ENCODE measurements at places on chromosomes 6 and 20.

DNA sequence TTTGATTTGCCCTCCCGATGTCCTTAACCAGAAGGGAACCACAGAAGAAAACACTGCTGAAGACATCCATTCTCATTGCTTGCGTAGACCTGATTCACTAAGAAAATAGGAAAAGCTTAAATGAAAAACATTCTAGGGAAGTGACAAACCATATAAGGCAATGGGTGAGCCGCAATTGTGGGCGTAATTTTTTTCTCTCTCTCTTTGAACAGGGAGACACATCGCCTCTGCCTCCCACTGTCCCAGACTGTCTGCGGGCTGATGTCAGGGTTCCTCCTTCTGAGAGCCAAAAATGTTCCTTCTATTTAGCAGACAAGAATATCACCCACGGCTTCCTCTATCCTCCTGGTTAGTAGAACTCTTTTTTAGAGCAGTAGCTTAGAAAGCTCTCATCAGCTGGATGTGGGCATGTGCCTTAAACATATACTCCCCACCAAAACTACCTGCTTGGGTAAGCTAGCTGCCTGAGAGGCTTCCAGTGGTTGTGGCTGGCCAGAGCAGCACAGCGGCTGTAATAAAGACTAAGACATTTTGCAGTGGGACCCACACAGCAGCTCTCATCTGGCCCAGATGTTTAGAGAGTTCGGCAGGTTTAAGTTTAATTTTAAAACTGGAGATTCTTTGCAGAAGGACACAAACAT is 22.7 kb upstream of the CTAGE9 start:
- peak; percentile 87 for DNase-seq

DNA sequence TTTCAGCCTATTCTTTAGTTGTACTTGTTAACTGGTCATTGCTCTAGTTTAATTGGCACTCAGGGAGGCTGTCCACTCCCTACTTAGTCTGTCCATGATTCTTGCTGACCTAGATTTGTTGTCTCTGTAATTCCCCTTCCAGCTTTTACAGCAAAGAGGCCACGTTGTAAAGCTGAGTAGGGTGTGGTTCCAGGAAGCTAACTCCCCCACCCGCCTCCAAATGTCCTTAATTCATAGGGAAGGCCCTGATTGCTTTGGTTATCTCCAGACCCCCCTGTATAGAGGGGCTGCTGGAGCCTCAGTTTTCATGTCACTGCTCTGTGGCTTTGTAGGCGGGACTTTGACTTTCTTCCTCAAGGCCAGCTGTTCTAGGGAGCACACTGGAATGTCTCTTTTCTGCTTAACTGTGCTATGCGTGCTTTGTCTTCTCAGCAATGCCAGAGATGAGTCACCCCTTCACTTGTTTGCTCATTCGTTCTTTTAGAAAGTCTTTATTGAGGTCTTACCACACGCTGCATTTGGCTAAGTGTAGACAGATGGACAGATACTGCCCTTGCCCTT is 175.1 kb upstream of the JAG1 start:
- no peak for DNase-seq

DNA sequence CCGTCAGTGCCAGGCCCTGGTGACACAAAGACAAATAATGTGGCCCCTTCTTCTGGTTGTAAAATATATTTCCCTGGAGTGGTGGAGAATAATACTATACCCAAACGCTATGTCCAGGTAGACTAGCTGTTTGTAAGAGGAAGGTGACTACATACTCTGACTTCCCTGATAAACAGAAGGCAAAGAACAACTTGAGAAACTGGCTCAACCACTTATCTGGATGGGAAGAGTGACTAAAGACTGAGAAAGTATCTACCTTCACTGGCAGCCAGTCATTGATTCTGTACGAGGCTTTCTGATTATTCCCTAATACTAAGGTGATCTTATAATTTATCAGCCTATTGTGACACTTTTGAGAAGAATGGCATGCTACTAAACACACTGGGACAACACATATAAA is 569.7 kb downstream of the EPHA7 start:
- no peak for DNase-seq

DNA sequence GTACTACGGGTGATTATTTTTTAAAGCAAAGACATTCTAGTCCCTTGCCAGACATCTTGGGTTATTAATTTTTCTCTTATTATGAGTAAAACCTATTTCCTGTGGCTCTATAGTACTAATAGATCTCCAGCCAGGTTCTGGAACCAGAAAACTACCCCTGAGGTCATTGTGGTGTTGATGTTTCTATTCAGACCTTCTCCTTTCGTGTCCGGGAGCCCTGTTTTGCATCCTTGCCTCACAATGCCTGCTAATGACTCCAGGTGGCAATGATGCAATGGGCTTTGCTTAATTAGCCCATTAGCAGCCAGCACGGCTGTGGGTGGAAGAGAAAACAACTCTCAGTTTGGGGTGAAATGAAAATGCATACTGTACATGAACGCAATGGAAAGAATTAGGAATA is 62.9 kb upstream of the ARG1 start:
- no peak for DNase-seq

- no peak for DNase-seq
These were observed 4.1 kb upstream of the ZNFX1 start for GRCh38 chr20:49281913-49282467.

DNA sequence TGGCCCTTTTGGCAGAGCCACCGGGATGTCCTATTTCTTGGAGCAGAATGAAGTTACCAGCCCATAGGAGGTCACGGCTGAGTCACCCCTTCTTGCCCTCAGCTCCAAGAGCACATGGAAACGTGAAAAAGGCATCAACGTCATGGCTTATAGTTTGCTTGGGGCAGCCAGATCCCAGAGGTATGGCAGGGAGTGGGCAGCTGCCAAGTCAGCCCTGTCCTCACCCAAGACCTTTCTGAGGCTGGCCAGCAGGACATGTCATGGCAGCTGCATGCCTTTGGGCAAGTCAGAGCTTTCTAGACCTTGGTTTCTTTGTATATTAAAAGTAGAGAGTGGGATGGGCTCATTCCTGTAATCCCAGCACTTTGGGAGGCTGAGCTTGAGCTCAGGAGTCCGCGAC is 8.2 kb upstream of the MDFI start:
- DNase-seq, result no peak

DNA sequence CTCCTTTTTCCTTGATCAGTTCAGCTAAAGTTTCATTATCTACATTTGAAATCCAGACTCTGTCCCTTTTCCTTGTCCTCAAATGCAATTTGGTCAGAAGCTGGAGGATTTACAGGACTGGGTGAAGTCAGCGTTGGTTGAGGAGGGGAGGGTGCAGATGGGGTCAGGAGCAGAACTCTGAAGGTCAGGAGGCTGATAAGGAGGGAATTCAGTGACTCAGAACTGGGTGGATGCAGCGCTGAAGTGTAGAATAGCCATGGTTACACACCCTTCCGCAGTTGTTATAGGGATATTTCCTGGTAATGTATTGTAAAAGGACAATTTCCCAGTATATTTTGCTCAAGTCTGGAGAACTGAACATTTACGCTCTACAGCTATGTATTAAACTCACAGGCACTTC is 133.1 kb upstream of the FOXA2 start:
- DNase-seq, result no peak

DNA sequence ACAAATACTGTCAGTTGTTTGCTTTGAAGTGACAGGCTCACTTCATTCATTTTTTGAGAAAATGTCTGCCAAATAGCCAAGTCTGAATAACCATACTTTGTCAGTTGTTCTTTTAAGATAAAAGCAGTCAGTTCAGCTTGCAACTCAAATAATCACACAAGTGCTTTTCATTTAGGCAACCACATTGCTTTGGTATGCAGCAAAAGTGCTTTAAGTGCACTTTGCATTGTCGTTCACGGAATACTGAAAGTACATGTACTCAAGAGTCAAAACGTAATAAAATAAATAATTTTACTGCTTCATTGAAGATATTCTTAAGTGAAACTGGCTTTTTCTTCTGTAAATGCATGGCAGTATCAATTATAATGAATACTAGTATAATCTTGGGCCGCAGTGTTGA is 107.2 kb downstream of the MMS22L start:
- DNase-seq, result no peak

DNA sequence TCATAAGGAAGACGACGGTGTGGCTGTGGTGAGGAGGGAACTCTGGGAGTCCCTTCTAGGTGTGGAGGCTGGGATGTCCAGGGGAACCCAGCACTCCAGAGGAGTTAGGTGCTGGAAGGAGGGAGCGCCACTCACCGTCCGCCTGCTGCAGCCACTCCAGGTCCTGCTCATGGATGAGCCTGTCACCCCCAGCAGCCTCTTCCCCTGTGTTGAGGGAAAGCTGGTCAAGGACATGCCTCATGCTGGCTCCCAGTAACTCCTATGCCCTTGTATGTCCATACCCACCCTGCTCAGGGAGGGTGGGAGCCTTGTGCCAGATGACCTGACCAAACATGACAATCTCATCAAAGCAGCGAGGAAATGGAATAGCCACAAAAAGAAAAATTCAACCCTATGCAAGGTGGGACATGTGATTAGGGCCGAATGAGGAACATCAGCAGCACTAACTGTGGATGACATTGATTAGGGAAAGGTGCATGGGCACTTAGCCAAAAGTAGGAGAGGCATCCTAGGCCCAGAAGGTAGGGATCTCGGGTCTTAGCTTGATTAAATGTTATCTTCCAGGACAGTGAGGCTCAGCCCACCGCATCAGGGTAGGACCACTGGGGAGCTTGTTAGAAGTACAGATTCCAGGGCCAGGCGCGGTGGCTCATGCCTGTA is 3.0 kb downstream of the DNPH1 start:
- no peak for DNase-seq

GRCh38 chr20:16583474-16583873 is 10.2 kb upstream of the KIF16B start:
- DNase-seq, result no peak

- DNase-seq, result no peak
These were observed 577 bp upstream of the SLC24A3 start for GRCh38 chr20:19211661-19212468.

DNA sequence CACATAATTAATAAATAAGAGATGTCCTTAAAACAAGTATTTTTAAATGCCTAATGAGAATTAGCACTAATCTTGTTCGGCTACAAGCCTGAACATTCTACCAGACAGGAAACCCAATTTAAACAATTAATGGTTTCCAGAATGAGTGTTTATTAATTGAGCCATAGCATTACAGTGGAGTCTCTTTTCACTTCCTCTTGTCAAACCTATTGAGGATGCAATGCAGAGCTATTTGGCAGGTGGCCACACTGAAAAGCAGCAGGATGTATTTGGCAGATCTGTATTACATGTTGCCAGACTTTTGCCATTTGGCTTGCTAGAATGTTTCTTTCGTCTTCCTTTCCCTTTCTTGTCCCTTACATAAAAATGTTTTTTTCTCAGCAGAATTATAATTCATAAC is 475.2 kb upstream of the MARCKS start:
- DNase-seq, result peak; percentile 67

DNA sequence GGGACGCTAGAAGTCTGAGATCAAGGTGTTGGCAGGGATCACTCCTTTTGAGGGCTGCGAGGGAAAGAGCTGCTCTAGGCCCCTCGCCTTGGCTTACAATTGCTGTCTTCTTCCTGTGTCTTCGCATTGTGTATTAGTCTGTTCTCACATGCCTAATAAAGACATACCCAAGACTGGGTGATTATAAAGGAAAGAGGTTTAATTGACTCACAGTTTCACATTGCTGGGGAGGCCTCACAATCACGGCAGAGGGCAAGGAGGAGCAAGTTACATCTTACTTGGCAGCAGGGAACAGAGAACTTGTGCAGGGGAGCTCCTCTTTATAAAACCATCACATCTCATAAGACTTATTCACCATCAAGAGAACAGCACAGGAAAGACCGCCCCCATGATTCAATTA is 102.5 kb upstream of the ASF1A start:
- DNase-seq, result no peak

DNA sequence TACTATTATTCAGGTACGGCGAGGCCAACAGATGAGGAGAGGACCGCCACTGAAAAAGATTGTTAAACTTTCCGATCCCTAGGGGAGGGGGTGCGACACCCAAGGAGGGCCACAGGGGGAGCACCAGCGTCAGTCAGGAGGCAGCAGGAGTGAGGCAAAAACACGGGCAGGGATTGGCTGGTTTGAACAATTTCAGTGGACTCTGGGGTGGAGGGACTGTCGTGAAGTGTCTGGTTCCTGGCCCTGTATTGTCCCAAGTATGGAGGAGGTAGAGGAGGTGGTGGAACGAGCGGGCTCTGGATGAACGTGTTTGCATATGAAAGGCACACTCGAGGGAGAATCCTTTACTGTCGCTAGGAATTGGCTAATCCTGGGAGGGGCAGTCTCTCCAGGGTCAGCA is 32.5 kb upstream of the MCUR1 start:
- DNase-seq, result no peak

GRCh38 chr6:32472781-32473375 is 33.2 kb downstream of the HLA-DRA start:
- no peak for DNase-seq

DNA sequence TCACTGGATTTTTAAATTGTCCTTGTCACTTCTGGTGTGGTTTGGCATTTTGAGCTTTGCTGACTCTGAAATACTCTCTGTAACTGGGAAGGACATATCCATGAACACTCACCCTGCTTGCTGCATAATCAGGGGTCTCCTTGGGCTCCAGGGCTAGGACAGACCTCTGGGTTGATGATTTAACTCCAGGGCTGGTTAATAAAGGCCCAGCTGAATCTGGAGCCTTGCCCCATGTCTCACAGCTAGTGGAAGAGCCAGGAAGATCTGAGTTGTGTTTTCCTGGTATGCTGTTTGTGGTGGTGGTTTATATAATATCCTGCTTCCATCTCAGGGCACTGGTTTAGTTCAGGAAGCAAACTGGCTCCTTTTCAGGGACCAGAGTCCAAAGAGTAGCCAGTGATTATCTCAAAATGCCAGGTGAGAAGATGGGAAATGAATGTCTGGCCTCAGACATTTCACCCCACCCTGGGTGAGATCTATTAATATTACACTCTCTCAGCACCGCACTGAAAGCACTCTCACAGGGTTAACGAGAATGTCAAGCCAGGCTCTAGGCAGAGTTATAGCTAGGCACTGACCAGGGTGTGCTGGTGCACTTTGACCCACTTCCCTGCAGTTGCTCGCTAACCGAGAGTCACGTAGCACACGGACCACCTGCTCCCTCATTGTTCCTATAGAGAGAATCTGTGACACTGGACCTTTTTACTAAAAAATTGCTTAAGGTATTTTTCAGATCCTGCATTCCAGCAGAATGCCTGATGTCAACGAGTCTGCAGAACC is 90.1 kb upstream of the SLC22A16 start:
- DNase-seq, result no peak

- DNase-seq, result peak; percentile 86
These were observed 21.9 kb upstream of the TAF8 start for GRCh38 chr6:42028234-42029061.

GRCh38 chr6:65524232-65524631 is 182.8 kb downstream of the EYS start:
- no peak for DNase-seq

GRCh38 chr20:45934046-45934585 is 367 bp upstream of the PCIF1 start:
- peak; percentile 30 for DNase-seq

DNA sequence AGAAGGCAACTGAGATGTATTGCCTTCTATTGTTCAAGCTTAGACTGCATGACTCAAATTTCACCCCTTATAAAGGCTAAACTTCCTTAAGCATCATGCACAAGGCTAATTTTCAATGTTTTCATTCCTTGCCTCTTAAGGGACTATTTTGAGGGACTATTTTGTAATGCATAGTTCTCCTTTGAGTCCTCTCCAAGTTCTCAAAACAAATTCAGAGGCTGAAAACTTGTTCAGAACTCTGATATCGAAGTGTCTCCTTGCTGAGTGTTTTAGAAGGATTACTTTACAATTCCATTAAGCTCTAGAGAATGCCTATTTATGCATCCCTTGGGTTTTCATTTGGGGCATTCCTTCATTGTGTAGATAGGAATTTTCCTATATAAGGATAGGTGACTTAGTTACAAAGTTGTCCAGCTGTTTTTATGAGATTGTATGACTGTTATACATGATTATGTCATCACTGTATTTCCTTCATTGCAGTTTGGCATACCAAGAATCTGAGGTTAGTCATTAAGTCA is 41.7 kb downstream of the COL19A1 start:
- DNase-seq, result no peak

Data from Kasumi-1 (cell line).